Activated gamma-delta T cell treated with Interleukin-2 at 50 U/mL for 16 hours (primary cell): ENCODE measurements at places on chromosomes 7 and 10.
A peak's percentile ranks its signal among the peaks of the same experiment; 100 is the strongest.

GRCh38 chr7:1087465-1087814, 473 bp upstream of the GPER1 start:
- no peak for DNase-seq

- no peak for DNase-seq
Observed at GRCh38 chr7:83550100-83550499, 98.8 kb downstream of the SEMA3E start.

DNA sequence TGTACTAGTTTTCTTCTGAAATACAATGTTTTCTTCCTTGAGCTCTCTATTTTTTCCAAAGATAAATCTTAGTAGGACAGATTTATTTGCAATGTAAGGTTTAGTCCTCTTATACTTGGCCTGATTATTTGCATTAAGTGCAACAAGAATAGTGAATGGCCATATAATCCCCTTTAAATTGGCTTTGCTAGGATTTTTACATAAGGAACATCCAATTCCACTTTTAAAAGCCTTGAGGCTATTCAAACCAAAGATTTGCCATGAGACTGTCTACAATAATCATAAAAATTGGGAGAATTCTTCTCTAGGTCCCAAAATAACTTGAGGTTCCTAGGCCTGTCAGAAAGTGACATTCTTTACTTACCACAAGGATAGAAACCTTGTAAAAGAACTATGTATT, 128.6 kb upstream of the THSD7A start:
- no peak for DNase-seq

- no peak for DNase-seq
Observed at GRCh38 chr10:119602241-119603095, 5.7 kb upstream of the TIAL1 start.

GRCh38 chr10:98463976-98464754, 17.4 kb upstream of the HPS1 start:
- DNase-seq = no peak

DNA sequence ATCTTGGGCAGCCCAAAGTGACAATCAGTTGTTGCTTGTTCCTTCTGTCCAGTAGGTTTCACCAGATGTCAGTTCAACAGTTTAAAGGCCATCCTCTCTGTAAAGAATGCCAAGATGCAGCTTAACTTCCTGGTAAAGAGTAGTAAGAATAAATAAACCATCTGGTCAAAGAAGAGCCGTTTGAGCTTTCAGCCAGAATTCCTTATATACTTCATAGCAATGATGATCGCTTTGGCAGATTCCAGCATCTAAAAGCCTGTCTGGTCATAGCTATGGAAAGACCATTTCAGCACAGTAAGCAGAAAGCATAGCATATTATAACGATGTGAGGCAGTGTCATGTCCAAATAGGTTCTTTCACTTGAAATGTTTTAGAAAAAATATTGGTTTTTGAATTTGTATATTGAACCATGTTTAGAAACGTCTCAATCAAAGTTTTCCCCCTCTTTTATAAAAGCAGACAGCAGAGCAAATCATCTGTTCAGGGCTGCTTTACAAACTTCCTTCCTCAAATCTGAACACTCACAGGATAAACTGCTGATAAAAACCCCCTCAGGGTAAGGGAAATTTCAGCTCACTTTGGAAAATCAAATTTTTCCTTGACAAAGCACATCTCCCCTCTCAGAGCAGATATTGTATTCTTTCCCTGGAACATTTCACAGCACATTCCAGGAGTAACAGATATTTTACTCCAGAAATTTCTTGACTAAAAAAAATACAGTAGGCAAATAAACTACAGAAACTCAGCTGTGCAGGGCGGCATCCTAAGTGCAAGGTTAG, 184.1 kb downstream of the NOC3L start:
- no peak for DNase-seq

GRCh38 chr10:43083764-43084163, 6.9 kb downstream of the RET start:
- DNase-seq = no peak

DNA sequence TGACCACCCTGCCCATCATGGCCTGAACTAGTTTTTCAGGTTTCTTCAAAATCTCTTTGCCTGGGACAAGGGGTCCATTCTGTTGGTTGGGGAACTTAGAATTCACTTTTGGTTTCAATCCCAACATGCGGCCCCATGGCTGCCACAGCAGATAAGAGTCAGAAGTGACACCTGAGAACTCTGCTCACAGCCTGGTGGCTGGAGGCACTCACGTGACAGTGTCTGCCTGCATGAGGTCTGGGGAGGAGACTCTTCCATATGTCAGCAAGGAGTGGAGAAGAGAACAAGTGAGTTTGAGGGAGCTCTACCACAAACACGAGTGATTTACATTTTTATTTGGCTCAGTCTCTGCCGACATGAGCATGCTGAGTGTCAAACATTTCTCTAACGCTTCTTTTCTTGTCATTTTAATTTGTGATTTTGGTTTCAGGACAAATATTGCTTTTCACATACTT, 370.4 kb downstream of the TNS3 start:
- DNase-seq = no peak

DNA sequence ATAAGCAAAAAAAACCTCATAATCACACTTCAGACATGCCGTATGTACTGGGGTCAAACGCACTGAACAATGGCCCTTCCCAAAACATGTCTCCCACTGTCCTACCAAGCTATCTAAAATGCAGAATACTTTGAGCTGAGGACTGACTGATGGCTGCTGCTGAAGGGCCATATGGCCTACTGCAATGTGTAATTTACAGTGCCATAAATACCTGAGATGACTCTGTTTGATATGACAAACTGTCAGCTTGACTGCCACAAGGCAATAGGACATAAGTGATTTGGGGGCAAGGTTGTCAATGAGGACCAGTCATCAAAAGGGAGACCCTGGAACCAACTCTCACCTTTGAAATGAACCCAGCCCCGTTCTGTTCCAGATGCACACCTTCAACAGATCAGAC, 187.4 kb upstream of the FRMD4A start:
- no peak for DNase-seq

DNA sequence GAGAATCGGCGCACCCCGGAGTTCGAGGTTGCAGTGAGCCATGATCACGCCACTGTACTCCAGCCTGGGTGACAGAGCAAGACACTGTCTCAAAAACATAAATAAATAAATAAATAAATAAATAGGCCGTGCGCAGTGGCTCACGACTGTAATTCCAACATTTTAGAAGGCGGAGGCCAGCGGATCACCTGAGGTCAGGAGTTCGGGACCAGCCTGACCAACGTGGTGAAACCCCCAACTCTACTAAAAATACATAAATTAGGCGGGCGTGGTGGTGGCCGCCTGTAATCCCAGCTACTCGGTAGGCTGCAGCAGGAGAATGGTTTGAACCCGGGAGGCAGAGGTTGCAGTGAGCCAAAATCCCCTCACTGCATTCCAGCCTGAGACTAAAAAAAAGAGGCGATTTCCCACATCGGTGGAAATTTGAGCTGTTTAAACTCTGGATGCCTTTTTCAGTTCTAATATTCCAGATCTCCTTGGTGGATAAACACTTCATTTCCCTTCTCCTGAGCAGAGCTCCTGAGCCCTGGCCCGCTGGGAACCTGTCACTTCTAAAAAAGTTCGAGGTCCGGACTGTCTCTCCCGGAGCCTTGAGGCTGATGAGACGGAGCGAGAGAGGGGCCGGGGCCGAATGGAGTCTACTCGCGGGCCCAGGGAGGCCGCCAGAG, 2.0 kb upstream of the NFKB2 start:
- no peak for DNase-seq

DNA sequence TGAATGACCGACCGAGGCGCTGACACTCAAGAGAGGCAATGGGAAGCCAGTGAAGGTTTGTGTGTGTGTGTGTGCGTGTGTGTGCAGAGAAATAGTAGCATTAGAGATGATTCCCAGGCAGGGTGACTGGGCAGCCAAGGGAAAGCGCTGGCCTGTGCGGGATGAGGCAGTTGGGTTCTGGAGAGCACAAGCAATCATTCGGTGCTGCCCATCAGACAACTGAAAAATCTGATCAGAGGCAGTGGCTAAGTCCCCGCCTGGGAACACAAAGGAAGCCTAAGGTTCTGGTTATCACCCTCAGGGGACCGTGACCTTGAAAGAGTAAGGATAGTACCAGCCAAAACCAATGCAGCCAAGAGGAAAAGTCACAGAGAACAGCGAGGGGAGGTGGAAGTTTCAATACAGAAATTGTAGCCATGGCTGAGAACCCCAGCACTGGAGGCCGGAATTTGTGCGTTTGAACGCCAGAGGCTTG, 868 bp upstream of the PDCD4 start:
- no peak for DNase-seq

DNA sequence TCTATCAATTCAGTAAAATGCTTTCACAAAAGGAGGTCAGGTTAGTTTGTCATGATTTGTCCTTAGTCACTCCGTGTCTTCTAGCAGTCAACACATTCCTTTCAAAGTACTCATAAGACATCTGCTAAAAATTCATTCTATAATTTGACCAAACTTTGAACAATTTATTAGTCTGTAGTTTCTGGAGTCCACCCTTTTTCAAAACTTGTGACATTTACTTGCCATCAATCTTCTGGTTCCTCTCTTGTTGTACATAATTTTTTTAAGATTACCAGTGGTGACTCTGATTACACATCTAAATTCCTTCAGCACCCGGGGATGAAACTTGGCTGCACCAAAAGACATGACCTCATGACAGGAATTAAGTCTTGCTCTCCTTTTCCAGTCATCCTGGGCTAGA, 130.1 kb downstream of the NEBL start:
- no peak for DNase-seq

DNA sequence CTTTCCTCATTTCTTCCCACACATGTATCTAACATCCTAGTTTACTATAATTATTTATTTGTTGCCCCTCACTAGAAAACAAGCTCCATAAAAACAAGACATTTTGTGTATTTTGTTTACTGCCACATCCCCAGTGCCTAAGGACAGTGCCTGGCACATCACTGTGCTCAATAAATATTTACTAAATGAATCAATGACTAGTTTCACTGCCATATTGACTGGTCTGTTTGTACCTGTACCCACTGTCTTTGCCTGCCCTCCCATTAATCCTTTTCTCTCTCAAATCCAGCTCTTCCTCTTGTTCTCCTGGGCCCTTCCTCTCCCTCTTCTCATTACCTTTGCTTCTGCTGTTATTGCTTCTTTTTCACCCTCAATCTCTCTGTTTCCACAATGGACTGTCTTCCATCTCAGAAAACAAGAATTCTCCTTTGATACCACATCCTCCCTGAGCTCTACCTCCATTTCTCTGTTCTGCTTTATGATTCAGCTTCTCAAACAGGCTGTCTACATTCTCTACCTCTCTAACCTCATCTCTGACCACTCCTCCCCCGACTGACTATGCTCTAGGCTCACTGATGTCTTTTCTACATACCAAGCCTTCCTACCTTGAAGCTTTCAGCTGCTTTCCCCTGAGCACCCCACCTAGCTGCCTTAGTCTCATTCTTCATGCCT, 8.3 kb upstream of the FAM133B start:
- no peak for DNase-seq

- DNase-seq = peak; percentile 88
Observed at GRCh38 chr7:100130608-100131453, 4.1 kb downstream of the MBLAC1 start.

DNA sequence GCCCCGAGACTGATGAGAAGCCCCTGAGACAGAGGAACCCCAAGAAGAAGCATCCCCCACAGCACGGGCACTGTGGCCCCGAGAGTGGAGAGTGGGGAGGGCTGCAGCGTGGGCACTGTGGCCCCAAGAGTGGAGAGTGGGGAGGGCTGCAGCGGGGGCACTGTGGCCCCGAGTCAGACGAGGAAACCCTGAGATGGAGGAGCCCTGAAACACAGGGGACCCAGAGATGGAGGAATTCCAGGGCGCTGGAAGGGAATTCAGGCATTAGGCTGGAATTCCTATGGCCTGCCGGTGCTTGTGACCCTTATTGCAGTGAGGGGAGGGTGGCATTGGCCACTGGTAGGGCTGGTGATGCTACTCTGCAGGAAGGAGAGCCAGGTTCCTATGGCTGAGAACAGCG, 168.6 kb upstream of the SHH start:
- DNase-seq = no peak

GRCh38 chr7:87152897-87153641, 816 bp downstream of the DMTF1 start:
- peak; percentile 29 for DNase-seq

GRCh38 chr10:13528123-13528874, 515 bp downstream of the BEND7 start:
- no peak for DNase-seq

GRCh38 chr10:64586934-64587503, 1065.8 kb downstream of the REEP3 start:
- DNase-seq = no peak

DNA sequence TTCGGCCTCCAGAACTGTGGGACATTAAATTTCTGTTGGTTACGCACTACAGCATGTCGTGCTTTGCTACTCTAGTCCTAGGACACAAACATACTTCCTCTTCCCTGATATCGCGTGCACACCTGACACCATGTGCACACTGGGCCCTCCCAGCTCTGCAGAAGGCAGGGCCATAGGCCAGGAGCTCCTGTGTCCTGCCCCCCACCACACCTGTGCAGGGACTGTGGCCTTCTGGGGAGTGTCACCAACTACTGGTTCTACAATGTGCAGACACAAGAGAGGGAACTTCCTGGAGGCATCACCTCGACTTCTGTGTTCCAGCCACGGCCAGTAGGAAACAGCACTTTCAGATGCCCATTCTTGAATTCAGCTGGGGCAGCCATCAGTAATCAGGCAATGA, 646.4 kb upstream of the MGMT start:
- no peak for DNase-seq

- DNase-seq = no peak
Observed at GRCh38 chr10:31914370-31914769, 14.3 kb downstream of the ARHGAP12 start.
